WTC11 (cell line): ENCODE measurements at places on chromosomes 1 and 21.

DNA sequence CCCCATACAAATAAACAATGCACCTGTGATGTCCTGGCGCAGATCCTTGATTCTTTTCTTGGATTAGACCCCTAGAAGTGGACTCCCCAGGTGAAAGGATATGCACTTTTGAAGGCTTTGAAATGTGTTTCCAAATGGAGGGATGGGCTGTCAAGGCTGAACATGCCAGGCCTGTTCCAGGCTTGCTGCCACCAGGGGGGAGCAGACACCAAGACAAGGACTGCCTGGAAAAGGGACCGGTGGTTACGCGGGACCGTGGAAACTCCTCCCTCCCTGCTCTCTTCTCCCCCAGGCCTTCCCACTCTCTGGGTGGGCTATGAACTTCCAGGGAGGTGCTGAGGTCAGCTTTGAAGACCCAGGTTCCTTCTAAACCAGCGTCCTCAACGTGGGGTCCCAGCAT, 12.7 kb downstream of the C1QB start:
- DNase-seq = peak; percentile 72

GRCh38 chr1:221032637-221033280, 153.5 kb downstream of the HLX start:
- DNase-seq = no peak

- no peak for DNase-seq
Observed at GRCh38 chr1:228084797-228085196, 2.3 kb downstream of the ARF1 start.

DNA sequence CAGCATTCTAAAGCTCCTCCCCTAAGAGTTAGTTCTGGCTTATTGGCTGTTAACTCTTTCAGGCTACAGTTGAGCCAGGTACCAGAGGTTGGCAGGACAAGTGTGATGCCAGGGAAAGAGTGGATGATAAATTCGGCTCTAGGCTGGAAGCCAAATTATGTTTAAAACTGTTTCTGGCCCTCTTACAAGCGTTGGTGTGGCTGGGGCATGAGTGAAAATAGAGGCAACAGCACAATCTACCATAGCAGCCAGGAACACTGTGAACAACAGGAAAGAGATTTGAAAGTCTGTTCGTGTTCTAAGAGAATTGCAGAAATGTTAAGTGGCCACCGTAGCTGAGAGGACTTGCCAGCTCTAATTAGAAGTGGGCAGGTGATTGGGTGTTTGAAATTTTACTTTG, 84.2 kb downstream of the CDC7 start:
- DNase-seq = no peak

- DNase-seq = peak; percentile 15
Observed at GRCh38 chr1:71081697-71082080, 854 bp upstream of the ZRANB2 start.

- DNase-seq = no peak
Observed at GRCh38 chr1:230188826-230189225, 121.8 kb downstream of the GALNT2 start.

GRCh38 chr1:173062150-173062938, 11.6 kb upstream of the TNFSF18 start:
- DNase-seq = no peak
